ENCODE measurements at places on chromosomes 13 and 19. TPM values are rescaled to one million over a fixed set of nuclear protein-coding genes. Genes with fewer than 3 reads are reported as not detected.

The C1QTNF9B gene
- 0.18 TPM for total RNA-seq

The INSL3 gene
- 4.1 TPM for total RNA-seq

The IZUMO1 gene
- total RNA-seq, result not detected

The ZNF571 gene
- total RNA-seq, result 1.2 TPM

The FSTL3 gene
- 2.5 TPM for total RNA-seq

The ZNF77 gene
- 4.2 TPM for total RNA-seq

The IGFLR1 gene
- 35.2 TPM for total RNA-seq

The MBD3L2 gene
- total RNA-seq, result not detected

The IZUMO2 gene
- not detected for total RNA-seq

The IGFL3 gene
- total RNA-seq, result not detected

The MAB21L1 gene
- not detected for total RNA-seq

The HCN2 gene
- 1.9 TPM for total RNA-seq

The OR7A5 gene
- total RNA-seq, result not detected

The CCDC194 gene
- 4.0 TPM for total RNA-seq

The SMAD9 gene
- not detected for total RNA-seq

The U2AF1L4 gene
- total RNA-seq, result 24.5 TPM

The STOML3 gene
- not detected for total RNA-seq

The CCDC70 gene
- total RNA-seq, result not detected

The CAPN12 gene
- total RNA-seq, result 4.4 TPM

The RAB3D gene
- 7.4 TPM for total RNA-seq

The P2RY11 gene
- 27.7 TPM for total RNA-seq

The ZSCAN4 gene
- total RNA-seq, result not detected

The KCNRG gene
- 0.18 TPM for total RNA-seq

The PRSS57 gene
- not detected for total RNA-seq

The ZNF93 gene
- total RNA-seq, result 7.2 TPM

The MEGF8 gene
- 4.2 TPM for total RNA-seq

The KIR2DL3 gene
- total RNA-seq, result not detected

The SPACA4 gene
- total RNA-seq, result not detected

The PSG4 gene
- total RNA-seq, result not detected

The TRPC4 gene
- total RNA-seq, result not detected

The RBM42 gene
- 109 TPM for total RNA-seq

The ERCC1 gene
- 88.8 TPM for total RNA-seq

The ARHGAP33 gene
- total RNA-seq, result 67.1 TPM

The NCR1 gene
- total RNA-seq, result not detected

The MATK gene
- total RNA-seq, result 18.8 TPM

The CGB8 gene
- not detected for total RNA-seq

The OR7A10 gene
- not detected for total RNA-seq

The RINL gene
- 65.6 TPM for total RNA-seq

The NOP53 gene
- total RNA-seq, result 286 TPM

The NLRP9 gene
- total RNA-seq, result not detected

The POU4F1 gene
- total RNA-seq, result 0.11 TPM

The CPT1C gene
- 3.8 TPM for total RNA-seq

The PCDH20 gene
- not detected for total RNA-seq

The CGB1 gene
- total RNA-seq, result not detected
